ENCODE measurements at places on chromosomes 13 and 19.

GRCh38 chr13:33261387-33262061 is 24.0 kb downstream of the STARD13 start:
- no peak for DNase-seq

DNA sequence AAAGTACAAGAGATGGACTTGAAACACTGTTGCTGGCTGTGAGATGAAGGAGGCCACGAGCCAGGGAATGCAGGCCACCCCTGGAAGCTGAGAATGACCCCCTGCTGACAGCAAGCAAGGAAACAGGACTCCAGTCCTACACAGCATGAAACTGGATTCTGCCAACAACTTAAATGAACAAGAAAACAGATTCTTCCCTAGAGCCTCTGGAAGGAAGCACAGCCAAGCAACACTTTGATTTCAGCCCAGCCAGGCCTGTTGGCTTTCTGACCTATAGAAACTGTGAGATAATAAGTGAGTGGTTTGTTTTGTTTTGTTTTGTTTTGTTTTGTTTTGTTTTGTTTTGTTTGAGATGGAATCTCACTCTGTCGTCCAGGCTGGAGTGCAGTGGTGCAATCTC is 105.3 kb upstream of the CACNA1A start:
- DNase-seq: no peak

GRCh38 chr13:38743466-38743865 is 56.6 kb downstream of the FREM2 start:
- no peak for DNase-seq

GRCh38 chr13:78589206-78589605 is 14.1 kb downstream of the POU4F1 start:
- DNase-seq: no peak

- no peak for DNase-seq
These were observed 1.3 kb downstream of the CCDC8 start for GRCh38 chr19:46411925-46412649.

DNA sequence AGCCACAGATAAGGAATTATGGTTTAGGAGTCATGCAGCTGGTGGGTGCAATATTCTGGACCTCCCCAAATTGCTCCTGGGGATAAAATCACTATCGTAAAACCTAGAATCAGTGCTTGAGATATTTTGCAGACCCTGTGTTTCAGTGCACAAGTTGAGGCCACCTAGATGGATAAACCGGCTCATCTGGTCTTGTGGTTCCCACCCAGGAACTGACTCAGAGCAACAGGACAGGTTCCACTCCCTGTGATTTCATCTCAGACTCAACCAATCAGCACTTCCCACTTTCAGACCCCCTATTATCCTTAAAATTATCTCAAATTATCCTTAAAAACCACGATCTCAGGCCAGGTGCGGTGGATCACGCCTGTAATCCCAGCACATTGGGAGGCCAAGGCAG is 21.0 kb downstream of the FBXL12 start:
- DNase-seq: no peak

- no peak for DNase-seq
These were observed 24.3 kb downstream of the C13orf46 start for GRCh38 chr13:113949546-113949945.

DNA sequence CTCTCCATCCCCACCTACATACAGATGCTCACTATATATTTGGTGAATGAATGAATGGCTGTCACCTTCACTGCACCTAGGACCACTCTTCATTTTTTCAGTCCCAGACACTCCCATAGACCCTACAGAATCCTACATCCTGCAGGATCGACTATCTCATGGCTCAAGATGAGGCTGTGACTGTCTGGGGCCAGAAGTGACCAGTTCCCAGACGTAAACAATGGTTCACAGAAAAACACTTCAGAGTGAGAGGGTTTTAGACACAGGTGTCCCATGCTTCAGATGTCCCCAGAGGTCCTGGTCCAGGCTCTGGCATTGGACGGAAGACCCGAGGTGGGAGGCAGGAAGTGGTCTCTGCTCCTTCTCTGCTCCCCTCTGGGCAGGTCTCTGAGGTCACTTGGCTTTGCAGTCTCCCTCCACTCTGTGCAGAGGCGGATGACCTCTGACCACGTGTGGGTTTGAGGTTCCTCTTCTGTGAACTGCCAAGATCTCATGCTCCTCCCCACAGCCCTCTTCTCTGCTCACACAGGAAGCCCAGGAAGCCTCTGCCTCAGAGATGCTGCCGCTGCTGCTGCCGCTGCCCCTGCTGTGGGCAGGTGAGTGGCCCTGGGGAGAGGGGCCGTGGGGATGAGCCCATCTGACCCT is 24.9 kb downstream of the SIGLEC7 start:
- no peak for DNase-seq

DNA sequence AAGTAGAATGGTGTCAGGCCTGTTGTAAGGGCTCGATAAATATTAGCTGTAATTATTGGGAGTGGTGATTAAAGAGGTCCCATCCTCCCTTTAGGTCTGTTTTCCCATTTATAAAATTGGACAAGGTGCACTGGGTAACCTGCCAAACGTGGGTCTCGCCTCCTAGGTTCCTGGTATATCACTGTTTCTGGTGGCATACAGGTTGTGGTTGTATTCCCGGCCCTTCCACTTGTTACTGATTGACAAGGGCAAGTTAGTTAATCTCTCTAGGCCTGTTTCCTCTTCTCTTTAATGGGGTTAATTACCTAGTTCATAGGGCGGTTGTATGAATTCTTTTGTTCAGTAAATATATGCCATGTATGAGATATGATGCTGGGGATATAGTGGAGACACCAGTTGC is 1.5 kb downstream of the PPP2R1A start:
- no peak for DNase-seq

DNA sequence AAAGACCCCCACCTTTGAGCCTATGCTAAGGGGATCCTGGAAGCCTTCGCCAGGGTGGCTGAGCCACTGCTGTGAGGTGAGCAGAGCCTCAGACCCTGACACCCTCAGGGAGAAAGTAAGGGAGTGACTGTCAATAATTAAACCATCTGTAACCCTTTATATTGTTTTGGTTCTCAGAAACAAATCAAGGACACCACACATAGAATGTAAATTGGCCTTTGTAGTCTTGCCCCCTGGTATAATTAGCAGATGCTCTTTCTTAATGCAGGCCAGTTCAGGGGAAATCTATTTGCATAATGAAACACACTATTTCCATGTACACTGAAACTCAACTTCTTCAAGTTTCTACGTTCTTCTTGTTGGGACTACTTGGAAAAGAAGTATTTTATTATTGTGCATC is 127.7 kb upstream of the EDNRB start:
- no peak for DNase-seq

- no peak for DNase-seq
These were observed 2.3 kb downstream of the TULP2 start for GRCh38 chr19:48896191-48896720.

- DNase-seq: no peak
These were observed 371.3 kb downstream of the SLITRK5 start for GRCh38 chr13:88042489-88042888.

GRCh38 chr13:35598790-35599369 is 122.4 kb upstream of the MAB21L1 start:
- no peak for DNase-seq

DNA sequence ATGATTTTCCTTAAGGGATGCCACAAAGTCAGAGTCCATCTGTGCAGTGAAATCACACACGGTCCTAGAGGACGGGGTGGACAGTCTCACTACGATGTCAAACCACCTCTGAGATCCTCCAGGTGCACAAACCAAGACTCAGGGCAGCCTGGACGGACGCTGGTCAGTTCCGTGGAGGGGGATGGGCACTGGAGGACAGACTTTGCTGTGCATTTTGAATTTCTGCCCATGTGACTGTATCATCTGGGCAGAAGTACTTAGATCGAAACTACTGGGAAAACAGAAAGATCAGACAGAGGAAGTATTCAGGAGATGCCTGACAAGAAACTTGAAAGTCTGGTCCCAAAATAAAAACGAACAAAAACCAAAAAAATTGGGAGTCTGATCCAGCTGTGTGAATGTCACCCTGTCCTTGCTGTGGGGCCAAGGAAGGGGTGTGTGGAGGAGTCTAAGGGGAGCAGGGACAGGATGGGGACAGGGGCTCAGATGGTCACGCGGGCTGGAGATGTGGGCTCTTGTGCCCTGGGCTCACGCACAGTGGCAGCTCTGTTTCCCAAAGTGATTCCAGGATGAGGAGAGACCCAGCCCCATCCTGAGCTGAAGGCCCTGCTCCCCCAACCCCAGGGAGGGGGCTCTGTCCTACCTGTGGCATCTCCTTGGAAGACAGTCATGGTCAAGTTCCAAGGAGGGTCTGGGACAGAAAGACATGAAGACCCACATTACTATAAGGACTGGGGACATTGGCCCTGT is 1.5 kb downstream of the SIGLEC8 start:
- DNase-seq: no peak

Measured in HS-27A (cell line).